ENCODE measurements at places on chromosomes 12 and 14.

- DNase-seq: no peak
Observed at GRCh38 chr14:67482231-67483164, 6.0 kb downstream of the TMEM229B start.

DNA sequence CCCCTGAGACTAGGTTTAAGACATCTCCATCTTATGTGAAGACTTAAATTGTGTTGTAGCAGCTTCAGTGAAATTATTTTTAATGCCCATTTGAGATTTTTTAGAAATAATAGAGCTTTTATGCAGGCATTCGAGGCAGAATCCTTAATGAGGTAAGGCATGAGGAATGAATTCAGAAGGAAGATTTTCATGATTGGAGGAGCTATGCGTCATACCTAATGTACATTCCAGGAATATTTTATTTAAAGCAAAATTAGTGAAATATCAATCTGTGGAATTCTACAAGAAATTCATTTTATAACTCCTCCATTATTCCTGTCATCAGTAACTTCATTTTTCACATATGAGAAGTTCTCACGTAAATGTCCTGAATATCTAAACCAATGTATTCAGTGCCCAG is 36.0 kb upstream of the GARIN6 start:
- DNase-seq: no peak

DNA sequence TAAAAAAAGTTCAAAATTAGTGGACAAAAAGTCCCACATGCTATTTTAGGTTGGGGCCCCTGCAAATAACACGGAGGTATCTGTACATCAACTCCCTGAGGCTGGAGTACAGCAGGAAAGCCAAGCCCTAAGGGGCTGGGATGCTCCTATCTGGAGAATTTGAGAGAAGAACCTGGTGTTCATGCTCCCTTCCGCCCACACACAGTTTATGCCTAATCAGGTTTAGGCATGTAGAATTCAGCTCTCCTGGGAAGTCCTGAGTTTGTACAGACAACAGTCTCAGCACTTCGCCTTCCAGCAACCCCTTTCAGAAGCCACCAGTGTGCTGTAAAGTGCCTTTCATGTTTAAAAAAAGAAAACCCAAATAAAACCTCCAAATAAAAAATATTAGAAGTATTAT is 237.3 kb upstream of the GRIP1 start:
- no peak for DNase-seq

- no peak for DNase-seq
Observed at GRCh38 chr12:131443019-131444000, 267.6 kb upstream of the SFSWAP start.

DNA sequence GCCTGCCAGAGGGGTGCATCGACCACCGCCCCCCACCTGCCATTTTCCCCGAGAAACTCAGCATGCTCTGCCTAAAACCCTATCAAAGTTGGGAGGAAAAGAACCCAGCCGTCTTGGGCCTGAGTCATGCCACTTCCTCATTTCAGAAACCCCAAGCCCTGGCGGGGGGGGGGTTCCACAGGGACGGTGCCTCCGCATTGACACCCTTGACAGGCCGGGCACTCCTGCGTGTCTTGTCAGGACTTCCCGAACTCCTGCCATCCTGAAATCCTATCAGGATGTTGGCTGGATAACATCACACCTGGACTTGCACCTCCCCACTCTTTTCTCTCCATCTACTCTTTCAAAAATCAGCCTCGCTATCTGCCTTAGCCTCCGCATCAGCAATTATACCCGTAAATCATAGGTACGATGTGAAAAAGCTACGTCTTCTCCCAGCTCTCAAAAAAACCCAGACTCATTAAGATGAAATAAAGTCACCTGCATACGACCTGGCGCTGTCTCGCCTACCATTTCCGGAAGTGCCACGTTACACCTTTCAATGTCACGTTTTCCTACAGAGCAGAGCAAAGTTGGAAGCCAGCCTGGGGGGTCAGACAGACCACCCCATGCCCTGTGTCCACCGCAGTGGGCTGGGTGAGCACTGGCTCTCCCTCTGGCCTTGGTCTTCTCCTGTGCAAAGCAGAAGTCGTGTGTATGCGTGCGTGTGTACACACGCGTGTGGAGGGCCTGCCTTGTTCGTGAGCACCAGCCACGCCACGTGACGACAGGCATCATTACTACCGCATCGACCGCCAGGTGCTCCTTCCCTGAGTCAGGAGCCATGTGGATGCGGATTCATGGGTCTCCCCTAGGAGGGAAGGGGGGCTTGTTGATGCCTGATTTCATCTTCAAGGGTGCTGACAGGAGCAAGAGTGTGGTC is 96.7 kb downstream of the RFLNA start:
- peak; percentile 40 for DNase-seq

DNA sequence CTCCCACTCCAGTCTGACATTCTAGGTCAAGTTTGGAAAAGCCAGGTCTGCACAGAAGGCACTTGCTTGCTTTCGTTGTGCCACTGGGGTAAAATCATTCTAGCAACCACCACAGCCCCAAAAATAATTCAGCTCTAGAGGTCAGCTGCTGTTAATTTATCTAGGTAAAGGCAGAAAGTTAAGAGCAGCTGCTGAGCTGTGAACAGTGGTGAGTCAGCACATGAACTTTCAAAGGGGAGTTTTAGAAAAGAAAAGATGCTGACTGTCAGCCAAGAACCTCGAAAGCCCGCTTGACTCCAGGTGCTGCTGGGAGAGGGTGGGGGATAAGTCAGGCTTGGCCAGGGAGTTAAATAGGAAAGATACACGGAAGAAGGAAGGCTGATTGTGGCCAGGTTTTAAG is 12.7 kb downstream of the CCDC197 start:
- no peak for DNase-seq

Data from activated CD4-positive, alpha-beta T cell treated with anti-CD3 and anti-CD28 coated beads, Interleukin-2, amount 10 ng/mL, durations not matched to agents 7 days and 5 days (primary cell).